ENCODE measurements at places on chromosomes 16 and 17.

GRCh38 chr17:7293159-7293558, 1.3 kb downstream of the YBX2 start:
- DNase-seq: no peak

- DNase-seq: no peak
Measured at GRCh38 chr16:5722116-5722619, 624.6 kb upstream of the EEF2KMT start.

- DNase-seq: no peak
Measured at GRCh38 chr17:17669580-17670235, 11.6 kb upstream of the RAI1 start.

DNA sequence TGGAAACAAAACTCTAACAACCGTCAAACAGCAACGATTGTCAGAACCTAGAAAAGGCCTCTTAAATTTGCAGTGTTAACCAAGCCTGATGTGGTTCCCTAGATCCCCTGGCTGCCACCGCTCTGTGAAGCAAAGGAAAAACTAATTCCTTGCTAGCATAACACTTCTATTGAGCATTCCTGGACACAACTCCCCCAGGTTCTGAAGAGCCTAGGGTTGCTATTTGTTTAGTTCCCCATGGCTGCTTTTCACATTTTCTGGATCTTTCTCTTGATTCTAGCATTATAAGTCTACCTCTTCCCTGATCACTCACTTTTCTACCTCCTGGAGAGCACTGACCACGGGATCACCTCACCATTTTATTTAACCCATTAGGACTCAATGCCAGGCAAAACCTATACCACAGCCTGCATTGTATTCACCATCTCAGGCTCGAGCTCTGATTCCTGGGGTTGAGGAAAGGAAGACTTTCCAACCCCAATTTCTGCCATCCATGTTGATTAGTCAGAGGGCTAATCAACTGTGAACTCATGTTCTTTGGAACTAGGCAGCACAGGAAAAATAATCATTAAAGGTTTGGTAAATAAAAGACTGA, 692 bp upstream of the KCNJ16 start:
- DNase-seq: no peak

DNA sequence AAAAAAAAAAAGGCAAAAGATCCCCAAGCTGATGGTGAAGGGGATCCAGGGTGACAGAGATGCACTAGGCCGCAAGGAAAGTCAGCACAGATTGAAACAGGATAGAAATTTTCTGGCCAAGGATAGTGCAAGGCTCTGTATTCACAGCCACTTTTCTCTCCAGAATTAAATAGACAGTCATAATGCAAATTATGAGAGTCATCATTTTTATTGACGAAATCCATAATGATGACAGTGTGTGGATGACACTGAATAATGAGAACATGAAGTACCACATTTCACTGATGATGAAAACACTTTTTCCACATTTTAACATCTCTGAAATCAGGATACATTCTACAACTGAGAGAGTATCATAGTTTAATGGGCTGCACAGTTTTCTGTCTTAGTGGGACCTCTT, 72.5 kb downstream of the CDYL2 start:
- DNase-seq: no peak

DNA sequence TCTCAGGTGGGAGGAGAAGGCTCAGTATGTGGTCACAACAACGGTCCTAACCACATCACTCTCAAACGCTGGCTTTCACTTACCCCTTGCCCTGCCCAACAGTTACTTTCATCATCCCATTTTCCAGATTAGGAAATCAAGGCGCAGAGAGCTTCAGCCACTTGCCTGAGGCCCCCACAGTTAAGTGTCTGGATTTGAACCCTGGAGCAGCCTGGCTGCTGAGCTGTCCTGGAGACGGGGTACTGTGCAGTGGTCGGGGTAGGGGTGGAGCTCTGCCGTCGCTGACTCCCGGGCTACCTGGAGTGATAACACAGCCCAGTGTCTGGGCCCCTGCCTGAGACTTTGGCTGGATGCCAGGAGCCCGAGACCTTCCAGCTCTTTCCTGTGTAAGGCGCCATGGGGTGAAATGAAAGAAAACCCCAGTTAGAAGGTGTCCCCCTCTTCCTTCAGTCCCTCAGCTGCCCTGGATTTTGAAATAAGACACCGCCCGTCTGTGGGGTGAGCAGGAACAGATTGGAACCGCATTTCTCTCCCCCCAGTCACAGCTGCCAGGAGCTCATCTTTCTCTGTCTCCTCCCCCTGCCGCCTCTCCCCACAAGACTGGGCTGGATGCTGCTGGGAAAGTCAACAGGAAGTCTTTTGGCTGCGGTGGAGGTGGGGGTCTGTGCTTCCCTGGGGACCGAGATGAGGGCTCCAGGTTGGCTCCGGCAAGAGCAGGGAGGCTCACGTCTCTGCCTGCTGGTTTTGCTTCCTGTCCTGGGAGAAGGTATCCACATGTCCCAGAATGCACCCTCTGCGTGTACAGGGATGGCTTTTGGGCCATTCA, 280.2 kb downstream of the SEC14L1 start:
- no peak for DNase-seq

DNA sequence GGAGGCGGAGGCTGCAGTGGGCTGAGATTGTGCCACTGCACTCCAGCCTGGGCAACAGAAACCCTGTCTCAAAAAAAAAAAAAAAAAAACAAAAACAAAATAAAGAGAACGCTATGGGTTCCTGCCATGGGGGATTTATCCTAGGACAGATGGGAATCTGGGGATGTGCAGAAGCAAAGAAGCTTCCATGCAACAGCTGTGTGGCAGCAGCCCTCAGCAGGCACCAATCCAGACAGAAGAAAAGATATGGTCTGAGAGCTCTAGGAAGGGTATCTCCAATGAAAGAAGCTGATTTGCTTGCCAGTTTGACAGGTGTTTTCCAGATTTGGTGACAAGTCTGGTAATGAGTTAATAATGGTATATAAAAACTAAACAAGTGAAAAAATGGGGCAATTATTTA, 11.6 kb downstream of the MYO19 start:
- no peak for DNase-seq

DNA sequence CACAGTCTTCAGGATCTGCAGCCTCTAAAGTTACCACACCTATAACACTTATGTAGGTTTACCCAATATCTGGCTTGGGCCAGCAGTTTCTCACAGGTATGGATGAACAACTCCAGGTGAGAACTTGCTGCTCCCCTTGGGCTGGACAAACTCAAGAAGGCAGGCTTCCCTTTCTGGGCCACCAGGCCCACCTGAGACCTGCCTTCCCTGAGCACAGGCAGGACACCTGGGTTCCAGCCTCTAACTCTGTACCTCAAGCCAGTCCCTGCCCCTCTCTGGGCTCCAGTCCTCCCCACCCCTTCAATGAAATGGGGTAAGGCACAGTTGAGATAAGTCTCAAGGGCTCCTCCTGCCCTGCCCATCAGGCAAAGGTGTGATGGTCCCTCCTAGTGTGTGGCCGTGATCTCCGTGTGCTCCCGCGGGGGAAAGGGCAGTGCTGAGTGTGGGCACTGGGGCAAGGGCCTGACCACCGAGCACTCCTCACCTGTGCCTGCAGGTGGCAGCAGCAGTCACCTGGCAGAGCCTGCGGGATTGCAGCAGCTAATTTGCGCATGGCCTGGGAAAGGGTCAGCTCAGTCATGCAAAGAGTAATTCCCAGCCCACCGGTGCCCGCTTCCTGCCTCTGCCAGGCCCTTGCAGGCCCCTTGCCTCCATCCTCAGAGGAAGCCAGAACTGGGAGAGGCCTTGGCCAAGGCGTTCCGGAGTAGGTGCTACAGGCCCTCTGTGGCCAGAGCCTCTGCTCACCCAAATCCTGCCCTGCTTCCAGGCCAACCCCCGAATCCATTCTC, 28.2 kb upstream of the ADGRG1 start:
- no peak for DNase-seq

GRCh38 chr17:49223517-49224197, 6.9 kb downstream of the PHOSPHO1 start:
- DNase-seq: no peak

GRCh38 chr16:12349936-12350850, 373.7 kb downstream of the SNX29 start:
- no peak for DNase-seq
